ENCODE measurements at places on chromosomes 5 and 9.

DNA sequence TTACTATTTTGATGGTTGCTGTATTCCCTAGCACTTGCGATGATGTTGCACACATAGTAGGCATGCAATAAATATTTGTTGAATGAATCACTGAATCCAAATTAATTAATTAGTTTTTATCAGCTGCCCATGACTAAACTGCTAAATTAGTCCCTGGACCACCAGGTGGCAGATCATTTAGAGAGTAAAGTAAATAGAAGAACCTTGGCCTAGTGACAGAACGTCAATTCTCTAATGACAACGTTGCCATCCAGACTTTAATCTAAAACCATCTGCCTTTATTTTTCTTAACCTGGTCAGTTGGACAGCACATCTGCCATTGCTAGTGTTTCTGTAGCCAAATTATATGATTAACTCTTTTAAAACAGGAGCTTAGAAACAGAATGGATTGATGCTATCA is 457.5 kb downstream of the KIF4B start:
- DNase-seq, result no peak

DNA sequence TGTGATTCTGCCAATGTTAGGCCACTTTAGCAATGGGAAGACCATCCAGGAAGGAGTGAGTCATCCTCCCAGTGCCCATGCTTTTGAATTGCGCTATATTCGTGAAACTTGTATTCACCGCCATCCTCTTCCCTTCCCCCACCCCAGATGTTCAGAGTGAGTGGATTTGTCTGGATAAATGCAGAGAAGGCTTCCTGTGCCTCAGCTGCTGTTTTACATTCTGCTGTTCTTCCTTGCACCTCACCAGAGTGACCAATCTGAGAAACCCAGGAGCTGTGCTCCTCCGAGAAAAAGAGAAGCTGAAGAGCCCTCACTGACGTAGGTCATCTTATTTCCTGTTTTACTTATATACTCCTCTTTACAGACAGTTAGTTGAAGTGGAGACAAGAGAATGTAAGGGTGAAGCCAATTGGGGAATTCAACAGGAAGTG is 24.6 kb upstream of the SVEP1 start:
- DNase-seq, result no peak

DNA sequence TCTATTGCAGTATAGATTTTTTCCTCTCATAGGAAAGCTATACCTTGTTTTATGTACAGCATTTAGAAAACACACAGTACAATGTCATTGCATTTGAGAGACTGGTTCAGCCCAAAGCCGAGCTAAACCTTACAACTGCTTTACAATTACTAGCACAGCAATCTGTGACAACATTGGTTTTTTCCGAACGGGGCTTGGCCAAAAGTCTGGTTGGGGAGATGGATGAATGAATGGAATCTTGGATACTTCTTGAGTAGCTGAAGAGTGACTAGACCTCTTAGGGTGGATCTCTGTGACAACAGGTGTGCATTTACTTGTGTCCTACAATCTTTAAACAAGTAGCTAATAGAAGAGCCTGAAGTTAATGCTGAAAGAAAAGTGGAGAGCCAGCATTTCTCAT is 1.2 kb downstream of the SGCD start:
- DNase-seq, result no peak

DNA sequence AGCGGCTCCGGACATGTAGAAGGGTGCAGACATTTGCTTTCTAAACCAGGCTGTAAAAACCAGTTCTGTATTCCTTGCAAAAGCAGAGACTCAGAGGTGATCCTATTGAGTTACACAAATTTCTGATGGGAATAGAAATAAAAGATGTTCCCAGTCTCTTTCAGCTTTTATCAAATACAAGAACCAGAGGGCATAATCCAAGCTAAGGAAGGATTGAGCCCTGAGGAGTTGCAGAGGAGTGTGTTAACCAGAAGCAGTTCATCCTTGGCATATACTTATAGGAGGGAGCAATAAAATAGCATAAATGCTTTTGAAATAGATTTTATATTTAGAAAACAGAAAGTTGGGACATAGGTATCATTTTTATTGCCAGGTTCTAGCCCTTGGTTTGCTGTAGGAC is 75.3 kb downstream of the KIF4B start:
- no peak for DNase-seq

GRCh38 chr9:135797507-135798262 is 95.7 kb downstream of the KCNT1 start:
- no peak for DNase-seq

DNA sequence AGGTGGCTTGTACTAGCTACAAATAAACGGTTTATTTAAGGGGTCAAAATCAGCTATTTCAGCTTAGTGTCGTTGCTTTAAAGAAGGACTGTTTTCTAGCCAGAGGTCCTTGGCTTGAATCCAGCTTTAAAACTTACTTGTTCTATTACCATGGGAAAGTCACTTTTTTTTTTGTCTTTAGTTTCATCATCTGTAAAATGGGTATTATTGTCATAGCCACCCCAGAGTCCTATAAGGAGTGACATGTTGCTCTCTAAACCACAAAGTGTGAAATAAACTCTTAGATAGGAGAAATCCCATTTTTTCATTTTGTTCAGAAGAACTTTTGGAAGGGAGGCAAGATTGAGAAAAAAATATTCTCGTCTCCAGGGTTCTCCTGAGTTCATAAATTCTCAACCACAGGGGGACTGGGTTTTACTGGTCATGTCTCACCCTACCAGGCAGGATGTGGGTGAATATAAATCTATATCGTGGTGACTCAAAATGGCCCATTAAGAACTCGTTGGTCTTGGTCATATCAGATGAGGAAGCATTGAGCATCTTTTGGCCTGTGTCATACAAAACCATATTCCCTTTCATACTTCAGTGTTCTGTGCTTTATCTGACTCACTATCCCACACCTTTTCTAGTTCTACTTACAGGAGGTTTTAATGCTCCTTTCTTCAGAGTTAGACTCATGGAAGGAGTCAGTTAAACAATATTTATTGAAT is 202.7 kb upstream of the NR3C1 start:
- no peak for DNase-seq

DNA sequence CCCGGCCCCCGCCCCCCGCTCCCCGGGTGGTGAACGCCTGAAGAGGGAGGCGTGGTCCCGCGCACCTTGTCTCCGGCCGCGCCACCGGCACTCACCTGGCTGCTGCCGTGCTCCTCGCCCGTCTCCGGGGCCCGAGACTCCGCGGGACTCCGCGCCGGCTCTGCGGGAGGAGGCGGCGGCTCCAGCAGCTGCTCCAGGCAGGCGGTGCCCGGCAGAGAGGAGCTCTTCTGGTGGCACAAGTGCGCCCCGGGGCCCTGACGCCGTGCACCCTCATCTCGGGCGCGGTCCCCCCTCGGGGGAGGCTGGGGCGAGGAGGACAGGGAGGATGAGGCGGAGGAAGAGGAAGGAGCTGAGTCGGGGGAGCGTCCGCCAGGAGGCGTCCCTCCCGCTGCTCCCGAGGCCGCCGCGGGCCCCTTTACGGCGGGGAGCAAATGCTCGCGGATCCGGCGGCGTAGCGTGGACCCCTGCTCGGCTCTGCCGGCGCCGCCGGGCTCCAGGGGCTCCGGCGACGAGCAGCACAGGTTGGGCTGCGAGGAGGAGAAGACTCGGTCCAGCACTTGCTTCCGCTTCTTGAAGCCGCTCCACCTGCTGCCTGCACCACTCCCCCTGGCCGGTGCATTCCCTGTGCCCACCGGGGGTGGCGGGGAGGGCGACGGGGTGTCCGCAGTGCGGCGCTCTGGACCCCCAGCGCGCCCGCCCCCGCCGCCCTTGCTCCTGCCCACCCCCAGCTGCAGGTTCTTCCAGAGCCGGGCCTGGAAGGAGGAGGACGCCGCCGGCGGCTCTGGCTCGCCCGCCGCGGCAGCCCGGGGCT is 928 bp downstream of the MCTP1 start:
- DNase-seq, result no peak

DNA sequence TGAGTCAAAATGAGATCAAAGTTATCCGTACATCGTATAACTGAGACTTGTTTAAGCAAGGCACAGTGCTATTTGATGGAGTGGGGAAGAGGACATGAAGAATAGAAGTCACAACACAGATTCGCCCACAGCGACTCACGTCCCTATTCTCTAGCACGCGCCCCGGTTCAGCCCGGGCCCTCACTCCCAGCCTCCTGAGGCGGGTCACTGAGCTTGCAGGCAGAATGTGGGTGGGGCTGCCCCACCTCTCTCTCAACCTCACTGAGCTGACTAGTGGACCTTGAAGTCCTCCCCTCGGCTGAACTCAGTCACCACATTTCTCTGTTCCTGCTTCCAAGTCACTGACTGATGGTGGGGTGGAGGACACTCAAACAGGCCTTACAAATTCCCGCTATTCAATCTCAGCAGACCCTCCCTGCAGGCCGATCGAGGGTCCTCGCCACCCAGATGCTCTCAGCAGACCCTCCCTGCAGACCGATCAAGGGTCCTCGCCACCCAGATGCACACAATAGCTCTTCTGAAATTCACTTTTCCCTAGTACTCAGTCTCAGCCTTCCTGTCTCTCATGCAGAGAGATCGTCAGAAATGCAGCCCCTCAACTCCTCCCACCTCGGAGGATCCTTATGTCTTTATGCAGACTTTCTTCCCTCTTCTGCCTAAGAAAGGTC is 12.9 kb downstream of the GLDC start:
- no peak for DNase-seq

DNA sequence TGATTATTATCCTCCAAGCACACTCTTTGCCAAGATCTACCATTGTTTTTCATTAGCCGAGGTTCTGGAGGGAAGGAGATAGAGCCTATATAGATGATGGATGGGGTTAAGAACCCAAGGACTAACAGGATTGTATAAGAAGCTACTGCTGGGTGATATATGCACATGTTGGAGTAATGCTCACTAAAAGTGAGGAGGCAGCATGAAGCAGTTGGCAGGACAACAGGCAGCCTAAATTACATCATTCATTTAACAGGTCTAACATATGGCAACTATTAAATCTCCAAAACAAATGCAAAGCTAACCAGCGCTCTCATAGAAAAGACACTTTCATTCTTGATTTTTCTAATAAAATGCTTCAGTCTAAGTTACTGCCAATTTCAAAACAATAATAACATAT is 293.2 kb downstream of the EPB41L4A start:
- DNase-seq, result no peak

DNA sequence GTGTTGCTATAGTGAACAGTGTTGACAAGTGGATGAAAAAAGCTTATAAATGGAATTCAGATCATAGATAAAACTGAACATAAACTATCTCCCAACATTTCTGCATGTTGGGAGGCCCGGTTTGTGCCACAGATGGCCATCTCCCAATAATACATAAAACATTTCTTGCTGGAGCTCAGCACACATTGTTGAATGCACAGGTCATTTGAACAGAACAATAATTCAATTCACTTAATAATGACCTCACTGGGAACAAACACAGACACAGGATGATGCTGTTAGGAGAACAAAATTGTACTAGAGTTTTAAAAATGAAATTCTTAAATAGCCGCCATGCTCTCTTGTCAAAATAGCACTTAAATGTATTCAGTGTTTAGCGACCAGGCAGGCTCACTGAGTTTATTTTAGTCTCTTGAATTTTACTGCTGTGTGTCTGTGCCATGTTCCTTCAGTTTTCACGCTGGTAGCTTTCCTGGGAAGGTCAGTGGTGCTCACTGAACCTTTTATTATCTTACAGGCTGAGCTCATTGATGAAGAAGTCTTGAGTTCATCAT is 85.0 kb upstream of the SSBP2 start:
- no peak for DNase-seq

DNA sequence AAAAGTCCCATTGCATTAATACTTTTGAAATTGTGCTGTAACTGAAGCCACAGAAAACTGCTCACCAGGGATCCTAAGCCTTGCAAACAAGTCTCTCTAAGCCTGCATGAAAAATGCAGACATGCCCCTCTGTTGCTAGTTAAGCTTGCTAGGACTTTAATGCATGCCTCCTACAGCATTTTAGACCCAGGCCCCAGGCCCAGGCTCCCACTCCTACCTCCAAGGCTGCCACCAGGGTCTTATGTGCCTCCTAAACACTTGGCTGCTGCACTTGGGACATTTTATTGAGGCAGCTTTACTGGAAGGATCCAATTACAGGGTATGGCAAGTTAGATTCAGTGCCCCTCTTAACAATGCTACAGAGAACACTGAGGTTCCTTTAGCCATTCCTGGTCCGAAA is 467.3 kb upstream of the CLINT1 start:
- no peak for DNase-seq

DNA sequence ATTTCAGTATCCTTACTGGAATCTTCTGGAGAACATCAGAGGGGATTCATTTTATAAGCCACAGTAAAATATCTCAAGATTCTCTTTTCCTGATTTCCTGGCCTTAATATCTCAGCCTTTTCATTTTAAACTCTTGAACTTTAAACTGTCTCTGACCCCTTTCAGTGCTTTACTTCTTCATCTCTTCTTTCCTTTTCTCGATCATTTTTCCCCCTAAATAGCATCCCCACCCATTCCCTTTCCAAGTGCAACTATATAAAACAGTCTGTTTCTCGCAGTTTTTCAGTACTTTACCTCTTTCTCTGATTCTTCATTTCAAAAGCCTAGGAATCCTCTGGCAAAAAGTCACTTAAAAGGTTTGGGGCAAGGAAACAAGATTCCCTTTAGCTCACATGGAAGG is 80.5 kb downstream of the PALM2AKAP2 start:
- DNase-seq, result no peak

DNA sequence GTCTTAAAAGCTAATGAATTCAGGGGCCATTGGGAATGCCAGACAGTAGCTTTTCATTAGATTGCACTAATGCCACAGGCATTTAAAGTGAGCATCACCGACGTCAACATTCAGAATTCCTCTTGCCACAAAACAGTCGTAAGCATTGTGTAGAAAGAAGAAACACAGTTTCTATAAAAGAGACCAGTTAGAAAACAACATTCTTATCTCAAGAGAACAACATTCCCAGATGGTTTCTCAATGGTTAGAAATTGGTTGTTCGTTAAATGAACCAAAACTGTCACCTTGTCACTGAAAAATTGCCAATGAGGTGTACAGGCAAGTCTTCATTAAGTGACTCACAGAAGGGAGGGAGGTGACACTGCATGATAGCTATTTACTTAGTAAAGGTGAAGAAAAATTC is 401.6 kb upstream of the PRR16 start:
- DNase-seq, result no peak

DNA sequence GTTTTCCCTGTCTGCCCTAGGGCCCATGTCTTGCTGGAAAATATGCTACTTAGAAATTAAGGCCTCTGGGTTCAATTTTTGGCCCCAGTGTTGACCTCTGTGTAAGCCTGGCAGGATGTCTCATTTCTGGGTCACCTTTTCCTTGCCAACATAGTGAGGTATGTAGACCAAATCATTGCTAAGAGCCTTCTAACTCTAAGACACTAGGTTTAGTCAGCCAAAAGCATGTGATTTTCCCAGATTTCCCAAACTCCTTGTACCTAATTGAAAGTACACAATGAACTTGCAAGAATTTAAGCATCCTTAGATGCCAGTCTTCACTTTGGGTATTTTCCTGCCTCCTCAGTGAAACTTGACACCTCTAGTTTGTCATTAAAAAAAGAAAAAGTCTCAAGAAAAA is 77.0 kb downstream of the GALNT10 start:
- DNase-seq, result no peak
